NCI-H1417 treated with DMSO at 0.1 percent for 48 hours (cell line): ENCODE measurements at places on chromosomes 13 and 19.
A peak's percentile ranks its signal among the peaks of the same experiment; 100 is the strongest.

GRCh38 chr13:57629821-57630235 is 1.7 kb upstream of the PCDH17 start:
- DNase-seq, result peak; percentile 95

- no peak for DNase-seq
Measured at GRCh38 chr13:66553391-66553790, 676.7 kb downstream of the PCDH9 start.

DNA sequence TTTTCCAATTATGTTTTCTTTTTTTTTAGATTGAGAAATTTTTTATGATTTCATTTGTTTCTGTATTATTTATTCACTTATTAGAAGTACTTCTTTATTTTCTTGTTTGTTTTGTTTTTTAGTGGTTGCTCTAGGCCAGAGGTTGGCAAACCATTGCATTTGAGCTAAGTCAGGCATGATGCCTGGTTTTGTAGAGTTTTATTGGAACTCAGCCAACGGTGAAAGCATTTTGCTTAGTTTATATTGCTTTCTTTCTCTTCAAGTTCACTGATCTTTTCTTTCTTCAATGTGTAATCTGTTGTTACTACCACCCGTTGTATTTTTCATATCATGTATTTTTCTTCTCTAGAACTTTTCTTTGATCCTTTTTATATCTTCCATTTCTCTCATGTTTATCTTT is 19.7 kb downstream of the ZNF567 start:
- no peak for DNase-seq

DNA sequence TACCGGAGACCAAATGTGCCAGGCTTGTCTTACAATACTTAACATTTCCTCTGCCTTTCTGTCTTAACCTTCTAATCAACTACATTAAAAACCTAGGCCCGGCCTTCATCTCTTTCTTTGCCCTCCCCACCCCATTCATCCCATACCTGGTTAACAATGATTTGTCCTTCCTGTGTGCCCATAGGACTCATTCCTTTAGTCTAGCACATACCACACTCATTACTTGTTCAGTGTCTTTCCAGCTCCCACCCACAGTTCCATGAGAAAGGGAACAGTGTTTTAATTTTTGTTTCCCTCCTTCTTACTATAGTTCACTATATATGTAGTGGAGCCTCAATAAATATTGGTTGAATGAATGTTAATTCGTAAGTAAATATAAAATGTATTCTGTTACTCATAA is 2.4 kb downstream of the CLN5 start:
- no peak for DNase-seq

GRCh38 chr19:10936661-10937084 is 8.1 kb downstream of the TIMM29 start:
- peak; percentile 62 for DNase-seq

DNA sequence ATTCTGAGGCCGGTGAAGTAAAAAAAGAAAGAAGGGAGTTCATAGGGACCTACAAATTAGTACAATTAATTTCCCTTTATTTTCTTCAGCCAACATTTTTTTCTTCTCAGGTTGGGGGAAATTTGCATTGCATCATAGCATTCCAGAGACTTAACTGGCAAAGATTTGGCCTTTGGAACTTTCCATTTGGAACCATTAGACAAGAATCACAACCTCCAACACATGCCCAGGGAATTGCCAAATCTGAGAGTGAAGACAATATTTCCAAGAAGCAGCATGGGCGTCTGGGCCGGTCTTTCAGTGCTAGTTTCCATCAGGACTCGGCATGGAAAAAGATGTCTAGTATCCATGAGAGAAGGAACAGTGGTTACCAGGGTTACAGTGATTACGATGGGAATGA is 6.4 kb upstream of the ERCC5 start:
- no peak for DNase-seq

DNA sequence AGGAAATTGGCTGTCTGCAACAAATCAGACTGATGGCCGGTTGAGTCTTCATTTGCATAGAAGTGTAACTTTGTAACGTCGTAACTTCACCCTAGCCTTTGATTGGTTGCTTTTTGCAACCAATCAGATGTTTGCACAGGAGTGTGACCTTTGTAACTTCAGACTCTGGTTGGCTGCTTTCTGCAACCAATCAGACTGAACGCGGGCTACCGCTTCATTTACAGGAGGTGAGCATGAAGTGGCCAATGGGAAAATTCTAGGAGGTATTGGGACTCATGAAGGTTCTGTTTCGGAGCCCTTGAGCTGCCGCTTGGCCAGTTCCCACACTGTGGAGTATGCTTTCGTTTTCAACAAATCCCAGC is 441 bp upstream of the ZNF559 start:
- peak; percentile 62 for DNase-seq

- peak; percentile 48 for DNase-seq
Measured at GRCh38 chr19:35247526-35248309, 1.1 kb upstream of the LSR start.

GRCh38 chr19:4555657-4556561 is 3.6 kb downstream of the SEMA6B start:
- DNase-seq, result no peak

DNA sequence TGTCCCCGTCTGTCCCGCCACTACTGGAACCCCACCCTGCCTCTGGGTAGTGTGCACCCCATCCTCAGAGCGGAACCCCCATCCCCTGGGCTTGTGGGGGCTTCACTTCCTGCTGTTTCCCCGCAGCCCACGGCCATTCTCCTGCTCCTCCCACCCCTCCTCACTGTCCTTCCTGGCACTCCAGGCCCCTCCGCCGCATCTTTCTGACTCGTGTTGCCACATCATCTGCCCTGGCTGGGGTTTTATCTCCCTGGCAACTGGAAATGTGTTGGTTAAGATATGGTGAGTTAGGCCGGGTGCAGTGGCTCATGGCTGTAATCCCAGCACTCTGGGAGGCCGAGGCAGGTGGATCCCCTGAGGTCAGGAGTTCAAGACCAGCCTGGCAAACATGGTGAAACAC is 37.3 kb downstream of the KDM4B start:
- DNase-seq, result no peak

DNA sequence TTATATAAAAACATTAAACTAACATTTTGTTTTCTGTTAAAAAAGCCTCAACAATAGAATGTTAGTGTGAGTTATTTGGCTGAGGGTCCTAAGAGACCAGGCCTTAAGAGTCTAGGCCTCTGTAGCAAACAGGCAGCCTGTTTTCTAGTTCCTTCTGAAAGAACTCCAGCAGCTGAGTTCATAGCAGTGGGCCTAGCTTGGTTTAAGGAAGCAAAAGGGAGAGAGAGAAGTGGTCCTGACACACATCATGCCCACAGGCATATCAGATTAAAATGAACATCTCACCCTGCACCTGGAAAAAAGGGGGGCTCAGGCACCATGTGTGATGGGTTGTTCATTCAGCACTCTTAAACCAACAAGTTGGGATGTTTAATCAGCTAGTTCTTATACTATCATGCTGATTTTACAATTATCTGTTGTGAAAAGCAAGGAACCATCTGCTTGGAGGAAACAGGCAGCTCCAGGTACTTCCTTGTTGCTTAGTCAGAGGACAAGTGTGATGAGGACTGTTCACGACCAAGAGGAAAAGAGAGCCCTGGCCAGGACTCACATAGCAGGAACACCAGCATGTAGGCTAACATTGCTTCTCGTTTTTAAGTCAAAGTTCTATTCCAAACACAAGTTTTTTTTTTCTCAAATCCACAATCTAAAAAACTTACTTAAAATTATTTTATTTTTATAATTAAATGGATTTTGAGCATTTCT is 81.3 kb upstream of the FRY start:
- no peak for DNase-seq

DNA sequence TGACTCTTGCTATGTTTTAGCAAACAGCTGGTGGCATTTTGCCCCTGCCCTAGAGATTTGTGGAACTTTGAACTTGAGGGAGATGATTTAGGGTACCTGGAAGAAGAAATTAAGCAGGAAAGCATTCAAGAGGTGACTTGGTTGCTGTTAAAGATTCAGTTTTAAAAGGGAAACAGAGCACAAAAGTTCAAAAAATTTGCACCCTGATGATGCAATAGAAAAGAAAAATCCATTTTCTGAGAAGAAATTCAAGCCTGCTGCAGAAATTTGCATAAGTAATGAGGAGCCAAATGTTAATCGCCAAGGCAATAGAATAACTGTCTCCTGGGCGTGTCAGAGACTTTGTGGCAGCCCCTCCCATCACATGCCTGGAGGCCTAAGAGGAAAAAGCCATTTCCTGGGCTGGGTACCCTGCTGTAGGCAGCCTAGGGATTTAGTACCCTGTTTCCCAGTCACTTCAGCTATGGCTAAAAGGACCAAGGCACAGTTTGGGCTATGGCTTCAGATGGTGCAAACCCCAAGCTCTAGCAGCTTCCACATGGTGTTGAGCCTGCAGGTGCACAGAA is 958.5 kb upstream of the MIR17HG start:
- DNase-seq, result no peak

DNA sequence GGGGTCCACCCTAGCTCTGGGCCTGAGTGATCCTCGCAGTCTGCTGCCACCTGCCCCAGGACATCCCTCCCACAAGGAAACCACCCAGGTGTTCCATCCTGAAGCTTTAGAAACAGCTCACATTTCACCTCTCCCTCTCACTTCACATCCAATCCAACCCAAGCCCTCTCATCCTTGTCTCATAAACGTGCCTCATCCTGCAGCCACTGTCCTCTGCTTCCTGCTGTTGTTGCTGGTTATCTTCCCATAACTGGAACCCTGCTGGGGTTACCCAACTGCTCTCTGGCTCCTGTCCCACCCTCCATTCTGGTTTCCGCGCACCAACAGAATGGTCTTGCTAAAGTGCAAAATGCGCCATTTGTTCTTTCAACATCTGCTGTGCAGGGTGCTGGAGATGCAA is 59.7 kb upstream of the MTIF3 start:
- no peak for DNase-seq

- DNase-seq, result no peak
Measured at GRCh38 chr13:30017880-30018279, 167.5 kb upstream of the UBL3 start.

GRCh38 chr19:4357095-4357797 is 13.9 kb downstream of the MPND start:
- no peak for DNase-seq

DNA sequence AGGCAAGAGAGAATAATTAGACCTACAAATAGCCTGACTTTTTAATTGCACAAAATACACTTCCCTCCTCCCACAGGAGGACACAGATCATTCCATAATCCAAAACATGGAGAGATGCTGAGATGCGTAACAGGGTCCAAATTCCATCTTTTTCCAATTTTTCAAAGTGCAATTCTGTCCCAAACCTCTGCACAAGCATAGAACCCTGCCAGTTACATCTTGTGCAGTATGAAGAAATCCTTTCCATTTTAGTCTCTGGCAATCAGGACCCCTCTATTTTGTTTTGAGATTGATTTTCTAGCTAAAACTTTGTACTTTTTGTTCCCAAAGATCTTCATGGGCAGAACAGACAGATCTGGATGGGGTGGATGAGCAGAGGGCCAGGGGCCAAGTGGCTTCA is 209.2 kb downstream of the B3GLCT start:
- no peak for DNase-seq

GRCh38 chr13:39955560-39955959 is 300.1 kb downstream of the COG6 start:
- DNase-seq, result no peak

- no peak for DNase-seq
Measured at GRCh38 chr19:4136680-4137088, 12.8 kb upstream of the MAP2K2 start.

DNA sequence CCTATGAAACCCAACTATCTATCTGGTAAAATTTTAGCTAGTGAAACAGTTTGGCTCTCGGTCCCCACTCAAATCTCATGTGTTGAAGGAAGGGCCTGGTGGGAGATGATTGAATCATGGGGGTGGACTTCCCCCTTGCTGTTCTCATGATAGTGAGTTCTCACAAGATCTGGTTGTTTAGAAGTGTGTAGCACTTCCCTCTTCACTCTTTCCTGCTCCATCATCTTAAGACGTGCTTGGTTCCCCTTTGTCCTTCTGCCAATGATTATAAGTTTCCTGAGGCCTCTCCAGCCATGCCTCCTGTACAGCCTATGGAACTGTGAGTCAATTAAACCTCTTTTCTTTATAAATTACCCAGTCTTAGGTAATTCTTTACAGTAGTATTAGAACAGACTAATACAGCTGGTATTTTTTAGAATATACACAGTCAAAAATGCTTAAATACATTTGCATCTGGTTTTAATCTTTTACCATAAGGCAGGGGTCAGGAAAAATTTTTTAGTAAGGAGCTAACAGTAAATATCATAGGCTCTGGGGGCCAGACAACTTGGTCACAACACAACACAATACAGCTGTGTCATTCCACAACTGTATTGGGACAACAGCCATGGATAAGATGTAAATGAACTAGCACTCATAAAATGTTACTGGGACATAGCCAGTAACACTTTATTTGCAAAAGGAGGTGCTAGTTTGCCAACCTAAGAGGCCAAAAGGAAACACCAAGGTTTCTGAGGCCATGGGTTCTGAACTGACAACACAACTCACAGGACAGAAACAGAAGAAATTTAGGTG is 24.3 kb downstream of the DZIP1 start:
- DNase-seq, result no peak

DNA sequence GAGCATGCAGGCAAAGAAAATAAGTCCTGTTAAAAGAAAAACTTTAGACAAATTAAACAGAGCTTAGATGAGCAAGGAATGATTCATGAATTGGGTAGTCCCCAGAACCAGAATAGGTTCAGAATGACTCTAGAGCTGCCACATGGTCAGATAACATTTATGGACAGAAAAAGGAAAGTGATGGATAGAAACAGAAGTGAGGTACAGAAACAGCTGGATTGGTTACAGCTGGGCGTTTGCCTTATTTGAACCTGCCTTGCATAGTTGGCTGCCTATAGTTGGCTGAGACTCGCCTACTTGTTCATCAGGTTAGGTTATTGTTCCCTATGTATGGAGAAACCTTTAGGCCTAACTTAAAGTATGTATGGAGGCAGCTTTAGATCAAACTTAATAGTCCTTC is 35.4 kb downstream of the WDFY2 start:
- no peak for DNase-seq

DNA sequence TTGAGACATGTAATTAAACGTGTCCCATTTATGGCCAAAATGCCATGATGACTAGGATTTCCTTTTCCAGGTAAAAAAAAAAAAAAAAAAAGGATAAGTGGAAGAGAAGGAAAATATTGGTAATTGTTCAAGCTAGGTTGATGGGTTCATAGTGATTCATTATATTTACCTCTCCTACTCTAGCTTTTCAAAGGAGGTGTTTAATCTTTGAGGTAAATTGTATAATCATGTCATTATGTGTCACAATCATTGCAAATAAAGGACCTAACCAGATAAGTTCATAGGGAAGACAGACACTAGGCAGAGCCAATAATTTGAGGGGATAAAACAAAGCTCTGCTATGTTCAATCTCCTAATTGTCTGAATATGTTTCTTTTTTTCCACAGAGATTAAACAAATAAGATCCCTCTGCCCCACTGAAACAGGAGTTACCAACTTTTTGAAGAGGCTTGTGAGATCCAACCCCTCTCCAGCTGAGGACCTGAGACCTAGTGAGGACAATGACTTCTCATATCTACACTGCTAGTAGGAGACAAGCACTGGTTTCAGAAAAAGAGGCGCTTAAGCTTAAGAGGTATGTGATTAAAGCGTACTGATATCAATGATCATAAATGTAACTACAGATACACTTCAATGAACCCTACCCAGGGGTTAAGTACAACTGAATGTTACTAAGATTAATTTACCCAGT is 61.4 kb downstream of the USP12 start:
- peak; percentile 13 for DNase-seq
